ACHN (cell line): ENCODE measurements at places on chromosomes 4 and X.
A peak's percentile ranks its signal among the peaks of the same experiment; 100 is the strongest.

GRCh38 chr4:56387023-56388001 lies at the start of gene AASDH:
Gene AASDH, minus strand, starts transcription at chr4:56387491. Its CDS starts 3,192 bp downstream, at chr4:56384299.
- peak; percentile 93 for DNase-seq

DNA sequence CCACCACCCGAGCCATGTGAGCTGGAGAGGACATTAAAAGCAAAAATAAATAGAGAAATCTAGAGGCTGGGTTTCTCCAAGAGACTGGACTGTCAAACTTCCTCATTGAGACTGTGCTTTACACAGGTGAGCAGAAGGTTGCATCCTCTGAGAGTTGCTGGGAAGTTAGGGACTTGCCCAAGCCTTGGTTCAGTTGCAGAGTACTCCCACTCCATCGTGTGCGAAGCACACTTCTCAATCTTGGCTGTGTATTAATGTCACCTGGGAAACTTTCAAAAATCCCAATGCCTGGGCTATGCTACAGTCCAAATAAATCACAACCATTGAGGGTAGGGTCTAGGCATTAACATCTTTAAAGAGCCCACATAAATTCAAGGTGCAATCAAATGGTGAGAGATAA lies 89.2 kb downstream of the ZNF330 start:
- DNase-seq, result no peak

DNA sequence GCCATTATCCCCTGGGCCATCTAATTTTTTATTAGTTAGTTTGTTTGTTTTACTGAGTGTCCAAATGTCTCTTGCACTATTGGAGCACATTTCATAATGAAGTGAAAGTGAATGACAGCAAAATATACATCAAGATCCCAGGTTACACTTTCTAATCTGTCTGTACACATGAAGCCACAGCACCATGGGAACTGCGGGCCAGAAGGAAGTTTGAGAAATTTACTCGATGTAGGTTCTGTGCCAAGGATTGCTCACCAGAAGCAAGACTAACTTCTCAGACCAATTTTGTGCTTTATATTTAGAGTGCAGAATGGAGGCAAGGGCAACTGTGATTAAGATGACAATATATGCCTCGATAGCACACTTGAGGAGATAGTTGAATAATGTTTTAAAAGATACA lies 258.0 kb downstream of the COL25A1 start:
- DNase-seq, result no peak

- DNase-seq, result no peak
These were observed 46.0 kb downstream of the HADH start for GRCh38 chr4:108035691-108036090.

GRCh38 chrX:37746951-37747350 lies 32.9 kb upstream of the CYBB start:
- no peak for DNase-seq

GRCh38 chr4:119666653-119667091 lies 38.1 kb upstream of the PDE5A start:
- DNase-seq, result no peak

- no peak for DNase-seq
These were observed 23.6 kb downstream of the KLF3 start for GRCh38 chr4:38687571-38688011.

GRCh38 chrX:8673201-8673600 lies 58.7 kb downstream of the ANOS1 start:
- DNase-seq, result no peak

DNA sequence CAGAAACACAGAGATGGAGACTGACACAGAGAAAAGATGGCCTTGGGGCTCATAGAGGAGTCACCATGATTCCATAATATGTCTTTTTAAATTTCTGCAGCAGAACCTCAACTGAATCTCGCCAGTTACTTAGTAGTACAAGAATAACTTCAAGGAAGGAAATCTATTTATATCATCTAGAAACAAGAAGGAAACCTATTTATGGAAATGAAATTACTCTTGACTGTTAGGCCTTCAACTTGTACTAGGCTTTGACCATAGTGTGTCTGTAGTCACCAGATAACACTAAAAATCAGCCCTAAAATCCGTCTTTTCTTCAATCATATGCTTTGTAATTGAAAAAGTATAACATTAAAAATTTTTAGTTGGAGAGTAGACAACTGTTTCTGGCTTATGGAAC lies 740.4 kb downstream of the TRIML1 start:
- no peak for DNase-seq

GRCh38 chr4:150116506-150116905 lies 38.3 kb downstream of the DCLK2 start:
- DNase-seq, result no peak

GRCh38 chr4:8033067-8033755 lies 93.5 kb upstream of the AFAP1 start:
- DNase-seq, result no peak

DNA sequence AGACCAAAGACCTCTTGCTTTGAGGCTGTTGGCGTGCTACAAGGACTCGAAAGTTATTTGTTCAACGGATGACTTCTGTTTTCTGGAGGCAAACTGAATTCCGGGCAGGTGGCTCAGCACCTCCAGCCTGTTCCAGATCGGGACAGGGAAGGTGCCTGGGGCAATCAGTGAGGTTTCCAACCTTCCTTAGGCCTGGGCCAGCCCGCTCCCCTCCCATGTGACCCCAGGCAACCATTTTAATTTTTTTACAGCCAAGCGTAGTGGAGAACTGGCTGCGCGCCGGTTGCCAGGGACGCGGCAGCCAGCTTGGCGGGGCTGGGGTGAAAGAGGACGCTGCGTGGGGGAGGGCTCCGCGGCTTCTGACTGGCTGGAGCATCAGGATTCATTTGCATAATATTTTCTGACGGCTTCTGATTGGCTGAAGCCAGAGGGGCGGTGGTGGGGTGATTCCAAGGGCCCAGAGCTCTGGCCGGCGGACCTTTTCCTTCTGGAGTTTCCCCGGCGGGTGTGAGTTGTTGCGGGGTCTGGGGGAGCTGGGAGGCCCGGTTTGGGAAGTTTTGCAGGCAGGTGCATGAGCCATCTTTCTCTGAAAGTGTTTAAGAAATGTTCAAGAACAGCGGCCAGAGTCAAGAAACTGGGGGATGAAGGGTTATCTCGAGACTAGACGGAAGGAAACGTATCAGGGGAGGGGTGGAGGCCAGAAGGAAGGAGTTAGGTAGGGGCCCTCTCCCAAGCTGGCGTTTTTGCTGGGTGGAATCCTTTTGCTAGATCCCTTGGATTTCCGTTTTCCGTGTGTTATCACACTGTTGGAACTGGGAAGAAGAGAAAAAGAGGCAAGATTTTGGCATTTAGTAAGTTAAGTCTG lies at the start of gene MID1IP1:
Gene MID1IP1, plus strand, starts transcription at position 479 of the 865 bp plus-strand sequence. CDS start 3,488 bp downstream, outside the sequence.
- DNase-seq, result peak; percentile 85

GRCh38 chrX:97145934-97146333 lies 262.2 kb downstream of the RPA4 start:
- DNase-seq, result no peak

- DNase-seq, result no peak
These were observed 53.0 kb upstream of the RPS6KA6 start for GRCh38 chrX:84240848-84241565.

DNA sequence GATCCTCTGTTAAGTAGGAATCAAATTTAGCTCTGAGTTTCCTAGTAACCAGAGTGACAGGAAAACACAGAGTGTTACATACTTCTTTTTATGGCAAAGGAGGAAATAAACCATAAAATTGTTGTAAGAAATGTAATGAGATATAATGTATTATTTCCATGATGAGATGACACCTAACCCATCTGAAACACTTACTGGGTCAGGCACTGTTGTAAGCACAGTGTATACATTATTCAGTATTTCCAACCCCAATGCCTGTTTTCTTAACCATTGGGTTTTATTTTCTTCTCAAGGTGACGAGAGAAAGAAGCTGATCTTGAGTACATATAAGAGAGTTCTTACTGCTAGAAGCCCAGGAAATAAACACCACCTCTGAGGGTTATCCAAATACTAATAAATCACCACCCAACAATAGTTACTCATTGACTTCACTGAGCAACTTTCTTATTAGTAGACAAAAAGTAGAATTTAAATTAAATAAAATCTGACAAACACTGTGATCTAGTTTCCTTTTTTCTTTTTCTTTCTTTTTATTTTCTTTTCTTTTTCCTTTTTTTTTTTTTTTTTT lies 4.2 kb upstream of the ENAM start:
- no peak for DNase-seq

DNA sequence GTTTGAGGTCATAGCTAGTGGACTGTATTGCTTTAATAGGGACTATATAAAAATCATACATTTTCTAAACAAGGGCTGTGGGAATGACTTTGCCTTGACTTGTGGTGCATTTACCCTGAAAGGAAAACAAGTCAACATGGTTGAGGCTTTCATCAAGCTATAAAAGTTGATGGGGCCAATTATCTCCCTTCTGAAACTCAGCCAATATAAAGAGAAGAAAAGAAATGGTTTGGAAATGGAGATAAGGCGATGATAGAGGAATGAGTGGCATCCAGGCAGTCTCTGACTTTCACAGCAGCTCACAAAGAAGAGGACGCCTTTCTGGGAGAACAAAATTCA lies 118.7 kb downstream of the SMARCA1 start:
- DNase-seq, result no peak

DNA sequence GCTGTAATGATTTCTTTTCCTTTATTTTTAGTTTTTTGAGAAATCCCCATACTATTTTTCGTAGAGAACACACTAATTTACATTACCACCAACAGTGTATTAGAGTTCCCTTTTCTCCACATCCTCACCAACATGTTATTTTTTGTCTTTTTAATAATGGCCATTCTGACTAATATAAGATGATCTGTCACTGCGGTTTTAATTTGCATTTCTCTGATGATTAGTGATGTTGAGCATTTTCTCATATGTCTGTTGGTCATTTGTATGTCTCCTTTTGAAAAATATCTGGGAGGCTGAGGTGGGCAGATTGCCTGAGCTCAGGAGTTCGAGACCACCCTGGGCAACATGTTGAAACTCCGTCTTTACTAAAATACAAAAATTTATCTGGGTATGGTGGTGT lies 30.2 kb downstream of the SPINK2 start:
- DNase-seq, result no peak

DNA sequence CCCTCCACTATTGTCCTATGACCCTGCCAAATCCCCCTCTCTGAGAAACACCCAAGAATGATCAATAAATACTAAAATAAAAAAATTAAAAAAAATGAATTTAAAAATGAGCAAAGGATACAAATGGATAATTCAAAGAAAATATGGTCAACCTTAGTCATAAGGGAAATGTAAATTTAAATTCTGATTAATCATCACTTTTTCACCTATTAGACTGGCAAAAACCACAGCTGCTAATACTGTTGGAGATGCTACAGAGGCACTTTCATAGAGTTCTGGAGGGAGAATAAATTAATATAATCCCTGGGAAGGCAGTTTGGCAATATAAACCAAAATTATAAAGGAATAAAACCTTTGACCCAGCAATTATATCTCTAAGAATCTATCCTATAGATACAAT lies 50.3 kb downstream of the LRBA start:
- DNase-seq, result no peak

DNA sequence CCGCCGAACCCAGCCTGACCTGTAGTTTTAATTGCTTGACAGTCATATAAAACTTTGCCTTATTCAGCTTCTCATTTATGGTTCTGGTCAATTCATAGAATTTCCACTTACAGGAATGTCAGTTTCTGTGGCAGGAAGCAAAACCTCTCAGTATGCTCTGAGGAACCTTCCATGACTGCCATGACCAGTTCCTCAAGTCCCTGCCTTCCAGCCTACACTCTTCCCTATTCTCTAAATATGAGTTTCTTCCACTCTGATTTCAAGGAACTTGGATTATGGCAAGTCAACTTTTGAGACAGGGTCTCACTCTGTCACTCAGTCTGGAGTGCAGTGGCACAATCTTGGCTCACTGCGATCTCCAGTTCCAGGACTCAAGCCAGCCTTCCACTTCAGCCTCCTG lies 26.0 kb upstream of the NSUN7 start:
- no peak for DNase-seq

DNA sequence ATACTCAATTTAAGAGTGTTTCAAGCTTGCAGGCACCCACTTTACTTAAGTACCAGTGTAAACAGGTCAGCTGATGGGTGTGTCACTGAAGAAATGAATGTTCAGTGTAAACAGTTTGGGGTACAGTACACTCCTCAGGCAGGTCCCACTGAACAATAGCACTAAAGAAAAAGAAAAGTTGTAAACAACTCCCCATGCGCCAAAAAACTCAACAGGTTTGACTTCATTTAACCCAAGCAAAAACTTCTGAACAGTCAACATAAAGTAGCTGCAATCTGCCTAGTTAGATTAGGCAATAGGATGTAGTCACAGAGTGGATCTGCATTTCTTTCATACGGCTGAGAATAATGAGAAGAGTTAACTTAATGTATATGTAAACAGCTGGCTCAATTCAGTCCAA lies 93.2 kb downstream of the FAM13A start:
- no peak for DNase-seq

GRCh38 chr4:140098455-140099160 lies 55.4 kb downstream of the MAML3 start:
- DNase-seq, result no peak

DNA sequence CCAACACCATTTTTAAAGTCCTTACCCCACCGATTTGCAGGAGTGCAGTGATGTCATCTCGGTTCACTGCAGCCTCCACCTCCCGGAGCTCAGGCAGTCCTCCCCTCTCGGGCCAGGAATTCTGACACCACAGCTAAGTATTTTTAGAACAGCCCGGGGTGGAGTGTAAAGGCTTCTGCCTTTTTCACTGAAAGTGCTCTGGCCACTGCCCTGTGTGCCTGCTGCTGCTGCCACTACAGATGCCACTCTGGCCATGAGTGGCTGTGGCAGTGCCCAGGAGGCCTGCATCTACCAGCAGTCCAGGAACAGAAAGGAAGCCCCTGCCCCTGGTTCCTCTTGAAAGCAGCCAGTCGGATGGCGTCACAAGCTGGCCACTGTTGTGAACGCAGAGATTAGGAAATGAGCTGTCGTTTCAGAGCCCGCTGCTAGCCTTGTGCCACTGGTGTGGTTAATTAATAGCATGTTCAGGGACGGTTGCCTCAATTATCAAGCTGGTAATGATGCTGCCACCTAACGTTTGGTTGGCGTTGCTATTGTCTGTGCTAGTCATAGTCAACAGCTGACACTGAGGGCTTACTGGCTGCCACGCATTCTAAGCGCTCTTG lies 23.6 kb upstream of the TBC1D14 start:
- DNase-seq, result peak; percentile 54

- DNase-seq, result no peak
These were observed 77.8 kb downstream of the KLHL13 start for GRCh38 chrX:118038614-118039365.

DNA sequence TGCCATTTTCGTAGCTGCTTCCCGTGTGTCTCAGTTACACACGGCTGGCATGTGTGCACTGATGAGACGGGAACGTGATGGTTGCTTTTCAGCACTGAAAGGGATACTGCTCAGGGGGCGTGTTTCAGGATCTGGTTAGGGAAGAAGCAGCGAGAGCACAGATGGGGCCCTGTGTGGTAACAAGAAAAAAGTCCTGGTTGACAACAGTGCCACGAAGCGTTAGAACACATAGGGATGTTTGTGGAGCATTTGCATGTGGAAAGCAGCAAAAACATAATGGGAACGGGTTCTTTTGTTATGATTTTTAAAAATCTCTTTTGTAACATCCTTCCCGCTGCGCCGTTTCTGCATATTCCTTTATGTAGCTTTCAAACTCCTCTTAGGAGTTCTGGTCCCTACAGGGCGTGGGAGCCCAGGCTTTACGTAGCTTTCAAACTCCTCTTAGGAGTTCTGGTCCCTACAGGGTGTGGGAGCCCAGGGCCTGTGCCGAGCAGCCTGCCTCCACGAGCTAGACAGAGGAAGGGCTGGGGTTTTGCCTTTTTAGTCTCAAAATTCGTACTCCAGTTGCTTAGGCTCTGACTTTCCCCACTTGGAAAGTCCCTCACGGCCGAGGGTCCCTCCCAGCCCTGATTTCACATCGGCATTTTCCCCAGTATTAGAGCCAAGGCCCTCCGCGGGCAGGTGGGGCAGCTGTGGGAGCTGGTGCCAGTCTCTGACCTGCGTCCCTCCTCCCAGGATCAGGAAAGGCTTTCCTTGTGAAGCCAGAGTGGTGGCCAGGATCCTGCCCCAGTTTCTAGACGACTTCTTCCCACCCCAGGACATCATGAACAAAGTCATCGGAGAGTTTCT lies 11.0 kb upstream of the MSANTD1 start:
- no peak for DNase-seq
